SK-N-DZ (cell line): ENCODE measurements at places on chromosomes 16 and 17.
A peak's percentile ranks its signal among the peaks of the same experiment; 100 is the strongest.

DNA sequence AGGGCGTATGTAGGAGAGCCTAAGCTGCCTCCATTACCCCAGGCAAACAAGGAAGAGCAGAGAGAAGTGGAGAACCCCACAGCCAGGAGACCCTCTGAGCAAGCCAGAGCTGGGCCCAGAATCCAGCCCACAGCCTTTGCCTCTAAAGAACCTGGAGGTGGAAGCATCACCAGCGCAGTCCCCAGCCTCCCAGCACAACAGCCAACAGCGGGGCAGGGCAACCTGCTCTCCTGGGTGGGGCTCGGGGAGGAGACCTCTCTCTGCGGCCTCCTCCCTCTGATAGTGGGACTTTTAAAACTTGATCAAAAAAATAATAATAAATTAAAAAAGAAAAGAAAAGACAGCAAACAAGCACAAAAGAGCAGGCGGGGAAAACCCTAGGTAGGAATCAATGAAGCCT is 45.9 kb downstream of the AXIN2 start:
- DNase-seq: no peak

GRCh38 chr16:76081967-76082366 is 195.2 kb upstream of the CNTNAP4 start:
- DNase-seq: no peak

DNA sequence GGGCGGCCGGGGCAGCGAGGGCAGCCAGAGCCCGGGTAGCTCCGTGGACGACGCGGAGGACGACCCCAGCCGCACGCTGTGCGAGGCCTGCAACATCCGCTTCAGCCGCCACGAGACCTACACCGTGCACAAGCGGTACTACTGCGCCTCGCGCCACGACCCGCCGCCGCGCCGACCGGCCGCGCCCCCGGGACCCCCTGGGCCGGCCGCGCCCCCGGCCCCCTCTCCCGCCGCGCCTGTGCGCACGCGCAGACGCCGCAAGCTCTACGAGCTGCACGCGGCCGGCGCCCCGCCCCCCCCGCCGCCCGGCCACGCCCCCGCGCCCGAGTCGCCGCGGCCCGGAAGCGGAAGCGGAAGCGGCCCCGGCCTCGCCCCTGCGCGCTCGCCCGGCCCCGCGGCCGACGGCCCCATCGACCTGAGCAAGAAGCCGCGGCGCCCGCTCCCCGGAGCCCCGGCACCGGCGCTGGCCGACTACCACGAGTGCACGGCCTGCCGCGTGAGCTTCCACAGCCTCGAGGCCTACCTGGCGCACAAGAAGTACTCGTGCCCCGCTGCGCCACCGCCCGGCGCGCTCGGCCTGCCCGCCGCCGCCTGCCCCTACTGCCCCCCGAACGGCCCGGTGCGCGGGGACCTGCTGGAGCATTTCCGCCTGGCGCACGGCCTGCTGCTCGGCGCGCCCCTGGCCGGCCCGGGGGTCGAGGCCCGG is 36.1 kb upstream of the ZC3H18 start:
- no peak for DNase-seq

DNA sequence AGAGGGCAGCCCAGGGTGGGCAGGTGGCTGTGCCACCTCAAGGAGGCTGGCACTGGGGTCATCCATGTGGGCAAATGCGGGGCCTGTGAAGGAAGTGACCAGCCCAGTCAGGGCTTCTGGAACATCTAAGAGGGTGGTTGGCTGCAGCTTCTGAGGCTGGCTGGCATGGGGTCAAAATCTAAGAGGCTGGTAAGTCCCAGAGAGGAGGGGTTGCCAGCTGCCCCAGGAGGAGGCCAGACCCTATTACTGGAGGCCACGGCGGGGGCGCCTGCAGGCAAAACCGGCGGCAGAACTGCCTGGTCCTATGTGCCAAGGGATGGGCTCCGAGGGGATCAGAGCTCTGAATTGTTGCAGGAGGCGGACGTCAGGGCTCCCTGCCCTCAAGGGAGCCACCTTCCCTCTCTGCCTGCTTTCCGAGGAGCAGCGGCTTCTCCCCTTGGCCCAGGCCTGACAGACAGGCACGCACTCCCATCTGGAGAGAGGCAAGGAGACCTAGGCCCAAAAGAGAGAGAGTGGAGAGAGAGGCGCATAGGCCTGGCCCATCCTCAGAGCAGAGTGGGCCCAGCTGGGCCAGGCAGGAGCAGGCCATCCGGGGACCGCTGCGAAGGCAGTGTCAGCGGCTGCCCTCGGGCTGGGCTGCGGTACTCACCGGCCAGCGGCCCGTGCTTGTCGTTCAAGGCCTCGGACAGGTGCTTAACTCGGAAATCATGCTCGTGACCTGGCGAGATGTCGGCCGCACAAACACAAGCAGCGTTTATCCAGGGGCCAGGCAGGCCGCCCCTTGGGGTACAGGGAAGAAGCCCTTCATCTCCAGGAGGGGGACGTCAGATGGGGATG is 10.9 kb downstream of the ZACN start:
- no peak for DNase-seq

GRCh38 chr16:55502801-55503366 is 6.0 kb upstream of the LPCAT2 start:
- peak; percentile 95 for DNase-seq

DNA sequence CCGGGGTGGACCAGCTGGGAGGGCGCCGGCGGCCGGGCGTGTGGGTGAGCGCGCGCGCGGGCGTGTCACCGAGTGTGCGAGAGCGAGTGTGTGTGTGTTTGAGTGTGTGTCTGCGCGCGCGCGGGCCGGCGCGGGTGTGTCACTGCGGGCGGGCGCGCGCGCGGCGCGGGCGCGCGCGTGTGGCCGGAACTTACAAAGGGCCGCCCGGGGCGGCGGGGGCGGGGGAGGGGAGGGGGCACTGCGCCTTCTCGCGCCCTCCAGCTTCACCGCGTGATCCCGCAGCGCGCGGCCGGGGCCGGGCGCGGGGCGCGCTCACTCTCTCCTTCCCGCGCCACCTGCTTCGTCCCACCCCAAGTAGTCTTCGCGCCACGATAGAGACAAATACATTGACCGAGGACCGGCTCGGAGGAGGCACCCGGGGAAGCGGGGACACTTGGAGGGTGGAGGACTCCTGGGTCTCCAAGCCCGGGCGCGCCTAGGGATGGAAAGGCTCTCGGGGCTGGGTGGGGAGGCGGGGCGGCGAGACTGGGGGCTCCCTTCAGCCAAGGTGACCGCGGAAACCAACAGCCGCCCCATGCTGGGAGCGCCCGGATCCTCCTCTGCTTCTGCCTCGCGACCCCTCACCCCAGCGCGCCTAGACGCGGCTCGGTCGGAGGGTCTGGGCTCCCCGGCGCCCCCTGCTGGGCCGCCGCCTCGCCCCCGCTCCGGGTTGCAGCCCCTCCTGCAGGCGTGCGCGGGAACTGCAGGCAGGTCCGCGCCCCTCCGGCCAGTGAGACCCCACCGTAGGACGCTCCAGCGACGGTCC is at the start of gene SRCIN1:
TSS of gene SRCIN1 (minus strand) at position 112 of the 805 bp plus-strand sequence. CDS start 247 bp downstream, outside the sequence.
- peak; percentile 76 for DNase-seq

- no peak for DNase-seq
These were observed 31.2 kb downstream of the RPA1 start for GRCh38 chr17:1860978-1861377.

- DNase-seq: no peak
These were observed 13.1 kb downstream of the CNGB1 start for GRCh38 chr16:57957673-57958392.

DNA sequence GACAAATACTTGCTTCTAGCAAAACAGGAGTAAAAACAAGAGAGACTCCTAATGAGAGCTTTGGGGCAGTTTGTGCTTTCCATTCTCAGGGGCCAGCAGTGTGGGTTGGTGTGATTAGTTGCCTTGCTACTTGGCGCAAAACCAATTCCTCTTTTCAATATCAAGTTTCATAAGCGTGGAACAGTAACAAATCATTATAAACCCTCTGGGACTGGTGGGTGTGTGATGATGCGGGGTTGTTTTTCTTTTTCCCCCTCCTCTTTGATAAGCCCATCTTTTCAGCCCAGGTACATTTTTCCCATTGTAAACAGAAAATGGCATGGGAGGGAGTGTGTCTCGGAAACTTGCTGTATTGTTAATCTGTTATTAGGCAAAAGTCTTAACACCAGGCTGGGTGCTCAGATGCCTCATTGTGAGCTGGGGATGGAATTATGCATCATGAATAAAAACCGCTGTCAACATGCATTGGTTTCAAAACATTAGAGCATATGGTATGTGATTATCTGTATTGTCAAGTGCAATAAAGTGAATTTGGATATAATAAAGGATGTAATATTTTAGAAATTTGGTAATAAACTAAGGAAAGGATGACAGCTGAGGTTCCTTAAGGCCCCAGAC is 166.4 kb downstream of the CCDC182 start:
- no peak for DNase-seq
